HFFc6 (cell line): ENCODE measurements at places on chromosomes 5 and 9. TPM values are rescaled to one million over a fixed set of nuclear protein-coding genes. Genes with fewer than 3 reads are reported as not detected.
A peak's percentile ranks its signal among the peaks of the same experiment; 100 is the strongest.

- no peak for DNase-seq
- H3K4me3 ChIP-seq = no peak overlapping the region
- no peaks in the 10 kb centered on the region for H3K4me1 ChIP-seq
- no peaks in the 10 kb centered on the region for H3K36me3 ChIP-seq
Observed at GRCh38 chr9:119284587-119285337, 84.5 kb downstream of the BRINP1 start.

DNA sequence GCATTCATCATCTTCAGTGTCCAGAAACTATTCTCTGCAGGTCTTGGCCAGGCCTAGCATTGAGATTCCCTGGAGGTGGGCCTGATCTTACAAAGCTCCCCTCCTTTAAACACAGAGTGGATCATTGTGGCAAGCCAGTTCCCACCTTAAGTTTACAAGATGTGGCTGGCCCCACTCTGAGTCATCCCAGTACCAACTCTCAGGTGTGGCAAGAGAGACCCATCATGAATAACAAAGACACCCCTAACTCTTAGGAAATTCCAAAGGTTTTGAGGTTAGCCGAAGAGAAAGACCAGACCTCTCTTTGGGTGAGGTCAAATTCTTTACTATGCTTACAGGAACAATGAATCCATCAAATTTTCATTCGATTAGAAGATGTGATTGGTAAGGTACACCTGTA lies 78.2 kb downstream of the RFK start:
- no peaks in the 10 kb centered on the region for H3K27me3 ChIP-seq
- H3K4me1 ChIP-seq = peaks cover 3% of the 10 kb centered on the region
- no peaks in the 10 kb centered on the region for H3K36me3 ChIP-seq
- no peak overlapping the region for H3K4me3 ChIP-seq
- DNase-seq = no peak

- no peak for DNase-seq
- H3K27ac ChIP-seq = no peak overlapping the region
- H3K4me1 ChIP-seq = peaks cover 20% of the 10 kb centered on the region
Observed at GRCh38 chr5:149799965-149800516, 69.9 kb downstream of the PPARGC1B start.

DNA sequence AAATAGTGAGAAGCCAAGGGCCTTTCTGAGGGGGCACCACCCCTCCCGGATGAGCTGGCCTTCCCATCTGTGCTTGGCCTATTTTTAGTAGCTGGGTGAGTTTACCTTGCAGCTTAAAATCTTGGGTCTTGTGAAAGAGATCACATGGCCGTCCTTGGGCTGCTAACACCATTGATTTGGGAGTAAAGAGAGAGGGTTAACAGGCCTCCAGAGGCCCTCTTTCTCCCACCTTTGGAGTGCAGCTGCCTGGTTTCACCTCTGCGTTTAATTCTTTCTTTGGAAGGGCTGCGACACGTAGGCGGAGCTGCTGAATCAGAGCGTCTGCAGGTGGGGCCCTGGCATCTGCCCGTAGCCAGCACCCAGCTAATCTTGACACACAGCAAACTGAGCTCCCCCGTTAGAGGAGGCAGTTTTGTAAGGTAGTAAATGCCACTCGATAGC lies 12.8 kb downstream of the OLFM1 start:
- no peak overlapping the region for H3K4me3 ChIP-seq
- no peaks in the 10 kb centered on the region for H3K4me1 ChIP-seq
- H3K27ac ChIP-seq = no peak overlapping the region
- H3K36me3 ChIP-seq = no peaks in the 10 kb centered on the region
- peaks cover 14% of the 10 kb centered on the region for H3K27me3 ChIP-seq

- H3K36me3 ChIP-seq = no peaks in the 10 kb centered on the region
- no peak overlapping the region for H3K4me3 ChIP-seq
- peaks cover 8% of the 10 kb centered on the region for H3K27me3 ChIP-seq
- no peak for DNase-seq
- no peak overlapping the region for H3K27ac ChIP-seq
- peaks cover 28% of the 10 kb centered on the region for H3K4me1 ChIP-seq
Observed at GRCh38 chr5:168796593-168797580, 217.7 kb upstream of the PANK3 start.

GRCh38 chr5:135205632-135206349 lies 171.8 kb upstream of the PITX1 start:
- no peak overlapping the region for H3K4me3 ChIP-seq
- no peak for DNase-seq
- peaks cover 72% of the 10 kb centered on the region for H3K4me1 ChIP-seq
- H3K27ac ChIP-seq = peak overlapping the region; percentile 18

DNA sequence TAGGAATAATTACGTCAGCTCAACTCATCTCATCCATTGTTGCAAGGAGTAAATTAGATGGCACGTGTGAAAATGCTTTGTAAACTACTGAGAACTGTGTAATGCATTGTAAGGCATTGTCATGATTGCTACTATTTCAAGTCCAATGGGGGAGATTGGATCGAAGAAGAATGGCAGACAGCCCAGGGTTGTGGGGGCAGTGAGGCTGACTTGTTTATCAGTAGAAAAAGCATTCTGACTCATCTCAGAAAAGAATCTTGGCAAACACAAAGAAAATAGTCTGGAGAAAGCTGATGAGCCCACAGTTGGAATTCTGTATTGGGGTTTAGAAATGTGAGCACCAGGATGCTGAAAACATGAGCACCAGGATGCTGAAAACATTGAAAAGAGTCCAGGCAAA lies 28.0 kb upstream of the DAP start:
- H3K27me3 ChIP-seq = no peaks in the 10 kb centered on the region
- DNase-seq = peak; percentile 85
- H3K36me3 ChIP-seq = no peaks in the 10 kb centered on the region
- peak overlapping the region; percentile 56 for H3K27ac ChIP-seq
- H3K4me1 ChIP-seq = peaks cover 25% of the 10 kb centered on the region

- H3K27ac ChIP-seq = peak overlapping the region; percentile 13; the same call in 1 of the 2 replicates
- H3K36me3 ChIP-seq = peaks cover 15% of the 10 kb centered on the region
- DNase-seq = peak; percentile 40
- peaks cover 23% of the 10 kb centered on the region for H3K4me1 ChIP-seq
- H3K27me3 ChIP-seq = peaks cover 6% of the 10 kb centered on the region
- no peak overlapping the region for H3K4me3 ChIP-seq
Observed at GRCh38 chr9:130234340-130235260, 31.0 kb upstream of the HMCN2 start.

DNA sequence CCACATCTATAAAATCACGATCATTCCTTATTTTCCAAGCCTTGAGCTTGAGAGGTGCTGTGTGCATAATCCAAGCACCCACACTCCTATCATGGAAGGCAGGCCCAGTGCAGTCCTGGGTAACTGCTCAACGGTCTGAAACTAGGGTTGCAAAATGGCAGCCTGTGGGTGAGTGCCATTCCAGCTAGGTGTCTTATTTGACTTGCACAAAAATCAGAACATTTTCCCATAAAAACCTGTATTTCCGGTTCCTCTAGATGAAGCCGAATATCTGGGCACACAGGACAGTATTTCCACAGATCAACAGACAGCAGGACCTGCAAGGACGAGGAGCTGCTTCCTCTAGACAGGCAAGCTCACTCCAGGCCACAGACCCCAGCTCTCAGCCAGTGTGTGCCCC lies 588.8 kb downstream of the BNC2 start:
- no peak overlapping the region for H3K27ac ChIP-seq
- no peak overlapping the region for H3K4me3 ChIP-seq
- H3K27me3 ChIP-seq = peaks cover 2% of the 10 kb centered on the region
- peaks cover 15% of the 10 kb centered on the region for H3K4me1 ChIP-seq

DNA sequence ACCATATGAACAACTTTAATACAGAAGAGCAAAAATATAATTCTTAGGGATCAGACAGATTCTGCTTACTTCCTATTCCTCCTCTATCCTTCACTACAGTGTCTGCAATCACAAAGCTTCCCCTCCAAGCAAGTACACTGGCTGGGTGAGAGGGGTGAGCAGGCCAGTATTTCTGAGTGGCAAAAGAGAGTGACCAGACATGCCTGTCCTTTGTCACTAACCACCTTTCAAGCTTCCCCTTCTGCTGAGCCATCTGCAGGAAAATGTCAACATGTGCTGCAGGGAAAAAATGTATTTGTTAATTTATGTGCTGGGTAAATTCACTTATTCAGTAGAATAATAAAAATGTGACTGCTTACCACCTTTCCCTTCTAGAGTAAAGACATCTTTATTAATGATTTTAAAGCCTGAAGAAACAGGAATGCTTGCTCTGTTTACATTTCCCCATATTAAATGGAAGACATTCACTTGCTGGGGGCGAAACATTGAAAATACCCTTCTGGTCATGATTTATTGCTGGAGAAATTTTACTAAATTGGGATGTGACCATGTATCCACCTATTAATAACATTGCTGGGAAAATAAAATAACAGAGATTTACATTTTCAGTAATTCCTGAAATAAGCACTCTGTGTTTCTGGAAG lies 84.9 kb downstream of the SPOCK1 start:
- H3K27me3 ChIP-seq = no peaks in the 10 kb centered on the region
- H3K36me3 ChIP-seq = no peaks in the 10 kb centered on the region; the same call in 1 of the 2 replicates
- peak overlapping the region; percentile 5; the same call in 1 of the 2 replicates for H3K27ac ChIP-seq

GRCh38 chr9:116152390-116152789 lies 1.2 kb upstream of the PAPPA start:
- peak overlapping the region; percentile 89 for H3K4me3 ChIP-seq
- peaks cover 4% of the 10 kb centered on the region for H3K27me3 ChIP-seq
- H3K36me3 ChIP-seq = no peaks in the 10 kb centered on the region
- peaks cover 79% of the 10 kb centered on the region for H3K4me1 ChIP-seq

DNA sequence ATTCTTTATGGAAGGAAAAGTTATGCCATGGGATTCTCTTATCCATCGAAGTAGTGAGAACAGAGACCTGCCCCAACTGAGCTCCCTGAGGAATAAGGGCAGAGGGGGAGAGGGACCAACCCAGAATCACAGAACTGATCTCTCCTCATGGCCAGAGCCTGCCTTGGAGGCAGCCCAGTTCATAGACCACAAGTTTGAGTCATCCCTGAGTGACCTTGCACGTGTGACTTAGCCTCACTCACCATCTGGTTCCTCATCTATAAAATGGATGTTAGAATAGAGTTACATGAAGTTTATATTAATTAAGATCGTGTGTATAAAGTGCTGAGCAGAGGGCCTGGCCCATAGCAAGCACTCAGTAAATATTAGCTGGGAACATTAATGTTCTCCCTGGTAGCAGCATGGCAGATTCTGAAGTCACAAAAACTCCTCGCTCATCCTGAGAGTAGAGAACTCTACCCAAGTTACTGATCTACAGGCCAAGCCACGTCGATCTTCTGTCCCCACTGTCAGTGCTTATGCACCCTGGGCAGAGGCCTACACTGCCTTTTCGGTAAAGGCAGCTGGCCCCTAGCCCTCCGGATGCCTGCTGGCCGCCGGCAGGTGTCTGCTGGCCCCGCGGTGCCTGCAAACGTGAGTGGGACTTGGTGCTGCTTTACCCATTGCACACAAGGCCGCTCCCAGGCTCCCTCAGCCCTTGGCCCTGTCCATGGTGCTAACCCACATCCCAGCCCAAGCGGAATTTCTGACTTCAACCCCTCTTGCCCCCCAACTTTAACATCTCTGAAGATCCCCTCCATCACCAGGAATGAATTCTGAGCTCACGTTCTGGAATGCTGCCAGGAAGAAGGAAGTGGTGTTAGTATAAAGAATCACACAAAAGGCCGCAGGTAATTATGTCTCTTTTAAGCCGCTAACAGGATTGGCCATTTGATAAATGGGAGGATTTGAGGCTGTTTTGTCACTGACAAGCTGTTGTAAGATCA lies 61.1 kb upstream of the ARAP3 start:
- H3K27ac ChIP-seq = no peak overlapping the region
- DNase-seq = no peak
- no peaks in the 10 kb centered on the region for H3K36me3 ChIP-seq
- H3K27me3 ChIP-seq = peaks cover 31% of the 10 kb centered on the region
- no peak overlapping the region for H3K4me3 ChIP-seq

GRCh38 chr9:86408121-86408520 lies 53.9 kb upstream of the TUT7 start:
- H3K27me3 ChIP-seq = peaks cover 4% of the 10 kb centered on the region
- H3K27ac ChIP-seq = no peak overlapping the region
- H3K36me3 ChIP-seq = no peaks in the 10 kb centered on the region
- DNase-seq = peak; percentile 10
- H3K4me3 ChIP-seq = no peak overlapping the region; the same call in 1 of the 2 replicates

GRCh38 chr9:79661279-79661678 lies 89.5 kb downstream of the TLE4 start:
- peaks cover 61% of the 10 kb centered on the region for H3K36me3 ChIP-seq
- peaks cover 89% of the 10 kb centered on the region for H3K4me1 ChIP-seq
- peaks cover 4% of the 10 kb centered on the region; the same call in 1 of the 2 replicates for H3K27me3 ChIP-seq
- peak overlapping the region; percentile 76 for H3K27ac ChIP-seq

GRCh38 chr9:105445203-105445881 lies 2.5 kb upstream of the FSD1L start:
- no peak overlapping the region for H3K27ac ChIP-seq
- DNase-seq = no peak
- no peaks in the 10 kb centered on the region for H3K36me3 ChIP-seq
- no peaks in the 10 kb centered on the region for H3K27me3 ChIP-seq

- DNase-seq = no peak
- no peak overlapping the region for H3K27ac ChIP-seq
- H3K36me3 ChIP-seq = no peaks in the 10 kb centered on the region
- no peak overlapping the region for H3K4me3 ChIP-seq
- H3K4me1 ChIP-seq = no peaks in the 10 kb centered on the region
Observed at GRCh38 chr9:5205071-5205470, 19.6 kb upstream of the INSL6 start.

GRCh38 chr9:135279834-135280393 lies 192.4 kb downstream of the OLFM1 start:
- no peak overlapping the region for H3K27ac ChIP-seq
- H3K4me3 ChIP-seq = no peak overlapping the region
- no peak for DNase-seq
- peaks cover 9% of the 10 kb centered on the region for H3K36me3 ChIP-seq
- H3K27me3 ChIP-seq = peaks cover 11% of the 10 kb centered on the region

DNA sequence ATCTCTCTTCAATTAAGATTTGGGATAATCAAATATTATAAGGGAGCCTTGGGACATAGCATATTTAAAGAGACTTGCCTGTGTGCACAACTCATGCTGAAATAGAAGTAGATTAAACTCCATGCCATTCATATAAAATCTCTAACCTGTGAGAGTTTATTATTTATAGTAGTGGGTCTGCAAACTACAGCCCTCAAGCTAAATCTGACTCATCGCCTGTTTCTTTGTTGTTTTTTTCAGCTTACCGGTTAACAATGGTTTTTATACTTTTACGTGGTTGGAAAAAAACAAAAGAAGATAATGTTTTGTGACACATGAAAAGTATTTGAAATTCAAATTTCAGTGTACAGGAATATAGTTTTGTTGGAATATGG lies 61.9 kb upstream of the GHR start:
- H3K4me3 ChIP-seq = no peak overlapping the region
- H3K27me3 ChIP-seq = no peaks in the 10 kb centered on the region
- no peak for DNase-seq
- no peaks in the 10 kb centered on the region for H3K4me1 ChIP-seq
- H3K36me3 ChIP-seq = no peaks in the 10 kb centered on the region; the same call in 1 of the 2 replicates

- DNase-seq = no peak
- H3K4me3 ChIP-seq = no peak overlapping the region
- peaks cover 2% of the 10 kb centered on the region for H3K27me3 ChIP-seq
- H3K4me1 ChIP-seq = peaks cover 29% of the 10 kb centered on the region
- peaks cover 18% of the 10 kb centered on the region; the same call in 1 of the 2 replicates for H3K36me3 ChIP-seq
- H3K27ac ChIP-seq = no peak overlapping the region
Observed at GRCh38 chr9:18618862-18619261, 144.9 kb downstream of the ADAMTSL1 start.

Gene SNX2
- 46.4 to 48.4 TPM (median 47.8 TPM) in 3 replicates for total RNA-seq

Gene SYK
- total RNA-seq = not detected in 2 replicates

Gene ARRDC1
- total RNA-seq = 13.0 and 18.2 TPM in 2 replicates

Gene TNFSF15
- 0.18 to 0.21 TPM in 2 of 3 replicates, not detected in the other for total RNA-seq
